ENCODE measurements at places on chromosomes 2 and 18.

- no peak for DNase-seq
Measured at GRCh38 chr2:235533616-235534385, 40.0 kb downstream of the AGAP1 start.

GRCh38 chr2:232216028-232216427 is 162.5 kb upstream of the ALPP start:
- no peak for DNase-seq

DNA sequence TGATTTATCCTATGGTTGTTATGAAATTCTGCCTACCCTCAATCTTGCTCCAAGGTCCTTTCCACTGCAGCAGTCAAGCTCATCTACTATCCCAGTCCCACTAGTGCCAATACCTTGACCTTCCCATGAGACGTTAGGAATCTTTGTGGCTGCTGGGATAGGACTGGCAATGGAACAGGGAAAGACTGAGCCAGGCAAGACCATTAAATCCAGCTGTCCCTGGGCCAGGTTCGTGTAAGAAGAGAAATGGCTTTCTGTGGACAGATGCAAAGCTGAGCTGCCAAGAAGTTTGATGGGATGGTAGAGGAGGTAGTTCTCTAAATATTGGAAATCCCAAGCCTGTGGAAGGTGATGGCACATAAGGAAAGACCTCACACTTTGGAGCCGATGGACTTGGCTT is 50.1 kb upstream of the TMEM17 start:
- DNase-seq = no peak

DNA sequence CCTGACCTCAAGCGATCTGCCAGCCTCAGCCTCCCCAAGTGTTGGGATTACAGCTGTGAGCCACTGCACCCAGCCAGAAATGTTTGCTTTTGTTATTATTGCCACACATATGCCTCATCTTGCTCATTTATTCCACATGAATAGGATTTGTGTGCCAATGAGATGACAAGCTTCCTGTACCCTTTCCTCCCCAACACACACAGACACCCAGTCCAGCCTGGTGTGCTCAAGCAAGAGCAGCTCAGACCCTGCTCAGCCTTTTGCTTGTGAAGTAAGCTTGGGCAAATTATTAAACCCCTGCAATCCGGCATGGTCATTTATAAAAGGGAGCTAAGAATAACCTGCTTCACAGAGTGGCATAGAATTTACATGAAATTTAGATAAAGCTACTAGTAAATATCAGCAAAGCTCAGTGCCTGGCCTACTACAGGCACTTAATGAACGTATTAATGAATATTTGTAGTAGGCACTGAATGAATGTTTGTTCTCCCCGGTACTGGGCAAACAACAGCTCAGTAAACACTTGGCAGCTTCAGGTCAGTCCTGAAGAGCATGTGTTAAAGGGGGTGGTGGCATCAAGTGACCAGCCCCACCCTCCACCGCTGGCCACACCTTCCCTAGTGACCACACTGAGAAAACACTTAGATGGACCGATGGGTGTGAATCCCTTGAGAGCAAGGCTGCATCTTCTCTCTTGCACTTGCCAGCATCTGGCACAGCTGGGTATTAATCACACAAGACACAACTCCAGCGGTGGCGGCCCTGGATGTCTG is 280.2 kb downstream of the SRBD1 start:
- DNase-seq = no peak

DNA sequence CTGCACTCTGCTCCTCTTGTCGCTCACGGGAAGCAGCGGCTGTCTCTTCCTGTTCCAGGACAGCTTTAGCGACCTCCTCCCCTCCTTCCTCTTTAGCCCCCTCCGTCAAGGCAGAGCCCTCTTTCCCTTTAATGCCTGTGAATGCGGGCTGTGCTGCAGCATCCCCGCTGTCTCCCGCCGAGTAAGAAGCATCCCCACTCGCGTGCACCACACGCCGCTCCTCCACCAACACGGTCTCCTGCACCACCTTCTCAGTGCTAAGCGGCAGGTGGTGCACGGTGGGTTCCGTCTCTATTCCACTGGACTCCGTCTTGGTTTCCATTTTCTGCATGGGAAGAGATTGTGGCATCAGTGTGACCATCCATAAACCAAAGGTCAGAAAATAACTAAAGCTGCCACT is 101.6 kb upstream of the ZBTB14 start:
- DNase-seq = no peak

GRCh38 chr2:192412394-192412793 is 217.7 kb upstream of the TMEFF2 start:
- no peak for DNase-seq

DNA sequence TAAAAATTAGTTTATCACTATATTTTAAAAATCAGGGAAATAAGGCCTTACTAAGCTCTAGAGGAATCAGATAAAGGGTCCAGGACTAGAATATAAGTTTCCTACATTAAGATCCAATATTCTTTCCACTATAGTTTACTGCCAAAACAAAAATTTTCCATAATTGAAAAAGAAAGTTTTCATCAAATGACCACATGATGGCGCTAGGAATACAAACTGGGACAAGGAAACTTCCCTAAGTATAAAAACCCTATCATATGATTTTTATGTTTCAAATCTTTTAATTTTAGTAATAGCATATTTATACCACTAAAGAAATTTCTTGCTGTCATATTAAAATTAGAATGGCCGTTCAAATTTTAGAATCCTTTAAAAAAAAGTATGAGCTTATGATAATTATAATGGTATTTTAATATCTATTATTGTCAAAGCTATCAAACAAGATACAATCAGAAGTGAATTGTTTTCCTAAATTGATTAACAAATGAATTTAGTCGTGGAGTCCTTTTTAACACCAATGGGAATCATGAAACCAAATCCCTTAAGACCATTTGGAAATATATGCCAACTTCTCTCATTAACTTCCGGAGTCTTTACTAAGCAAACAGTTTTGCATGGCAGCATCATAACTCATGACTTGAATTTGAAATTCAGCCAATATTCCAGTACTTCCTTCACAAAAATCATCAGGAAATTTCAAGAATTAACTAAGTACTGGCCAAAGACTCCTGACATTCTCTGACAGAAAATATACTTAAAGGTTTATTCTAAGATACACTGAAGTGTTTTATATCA is 70.3 kb downstream of the SCN1A start:
- DNase-seq = no peak

DNA sequence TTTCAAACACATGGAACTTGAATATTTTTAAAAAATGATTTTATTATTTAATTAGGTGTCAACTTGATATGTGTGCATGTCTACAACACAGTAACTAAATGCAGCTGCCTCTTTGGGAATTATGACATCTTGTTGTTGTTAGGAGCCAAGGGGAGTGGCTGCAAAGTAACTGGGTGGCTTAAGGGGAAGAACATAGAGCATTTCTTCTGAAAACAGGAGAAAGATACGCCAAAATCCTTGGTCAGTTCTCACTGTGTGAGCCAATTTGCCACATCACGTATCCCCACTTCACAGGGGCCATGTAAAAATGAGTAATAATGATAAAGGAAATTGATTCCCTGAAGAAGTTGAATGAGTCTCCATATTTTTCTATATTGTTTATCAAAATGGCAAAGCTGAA is 309.8 kb upstream of the COL3A1 start:
- DNase-seq = no peak

DNA sequence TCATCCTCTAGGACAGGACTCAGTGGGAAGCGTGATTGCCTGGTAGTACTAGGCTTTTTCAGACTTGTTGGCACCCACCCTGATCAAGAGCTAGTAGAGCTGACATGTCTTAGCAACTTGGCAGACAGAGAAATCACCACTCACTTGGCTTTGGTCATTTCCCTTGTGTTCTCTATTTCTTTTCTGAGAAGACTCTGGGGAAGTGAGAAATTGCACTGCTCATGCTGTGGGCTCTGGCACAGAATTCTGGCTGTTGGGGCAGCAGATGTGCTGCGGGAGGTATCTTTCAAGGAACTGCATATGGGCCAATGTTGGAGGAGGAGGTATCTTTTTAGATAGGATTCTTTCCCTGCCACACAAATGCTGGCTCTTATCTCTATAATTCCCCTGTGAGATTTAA is 529.1 kb upstream of the MEX3C start:
- DNase-seq = no peak

GRCh38 chr2:200705305-200706041 is 106.2 kb upstream of the BZW1 start:
- DNase-seq = no peak

DNA sequence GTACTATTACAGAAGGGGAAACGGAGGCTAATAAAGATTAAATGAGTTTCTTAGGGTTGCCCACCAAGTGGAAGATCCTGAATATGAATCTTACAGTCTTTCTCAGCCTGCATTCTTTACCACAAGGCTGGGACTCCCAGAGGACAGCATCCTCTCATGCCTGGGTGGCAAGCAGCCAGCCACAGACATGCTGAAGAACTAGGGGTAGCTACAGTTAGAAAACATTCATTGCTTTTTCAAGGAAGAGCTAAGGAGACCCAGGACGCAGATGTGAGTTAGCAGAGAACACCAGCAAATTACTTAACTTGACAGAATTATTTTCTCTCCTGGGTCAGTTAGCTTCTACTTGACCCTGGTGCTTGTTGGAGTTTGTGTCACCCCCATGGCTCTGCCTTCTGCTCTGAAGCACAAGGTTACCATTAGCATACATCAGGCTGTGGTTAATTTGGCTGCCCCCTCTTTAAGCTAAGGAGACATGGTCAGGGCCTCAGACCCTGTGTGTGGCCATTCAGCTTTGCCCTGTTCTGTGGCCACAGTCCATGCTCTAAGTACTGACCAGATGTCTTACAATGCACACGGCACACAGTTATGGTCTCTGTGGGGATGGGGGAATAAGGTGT is 132.3 kb upstream of the TNP1 start:
- DNase-seq = no peak

DNA sequence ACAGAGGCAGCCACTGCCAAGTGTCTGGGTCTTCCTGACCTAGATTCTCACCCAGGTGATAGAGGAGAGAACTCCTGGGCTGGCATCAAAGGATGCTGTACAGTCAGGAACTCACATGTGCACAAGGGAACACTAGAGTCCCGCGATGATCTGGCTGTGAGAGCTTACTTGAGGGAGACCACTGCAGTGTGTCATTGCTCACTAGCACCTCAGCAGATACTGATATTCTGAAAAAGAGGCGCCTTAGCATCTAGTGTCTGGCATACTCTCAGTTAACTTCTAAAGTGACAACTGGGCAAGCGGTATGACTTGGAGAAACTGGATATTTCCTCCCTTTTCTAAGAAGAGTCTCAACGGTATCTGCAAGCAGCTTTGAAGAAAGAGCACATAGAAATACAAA is 189.9 kb downstream of the CMPK2 start:
- no peak for DNase-seq

GRCh38 chr2:121804340-121804739 is 48.9 kb downstream of the TSN start:
- no peak for DNase-seq

GRCh38 chr2:11009891-11010290 is 98.2 kb downstream of the KCNF1 start:
- no peak for DNase-seq

DNA sequence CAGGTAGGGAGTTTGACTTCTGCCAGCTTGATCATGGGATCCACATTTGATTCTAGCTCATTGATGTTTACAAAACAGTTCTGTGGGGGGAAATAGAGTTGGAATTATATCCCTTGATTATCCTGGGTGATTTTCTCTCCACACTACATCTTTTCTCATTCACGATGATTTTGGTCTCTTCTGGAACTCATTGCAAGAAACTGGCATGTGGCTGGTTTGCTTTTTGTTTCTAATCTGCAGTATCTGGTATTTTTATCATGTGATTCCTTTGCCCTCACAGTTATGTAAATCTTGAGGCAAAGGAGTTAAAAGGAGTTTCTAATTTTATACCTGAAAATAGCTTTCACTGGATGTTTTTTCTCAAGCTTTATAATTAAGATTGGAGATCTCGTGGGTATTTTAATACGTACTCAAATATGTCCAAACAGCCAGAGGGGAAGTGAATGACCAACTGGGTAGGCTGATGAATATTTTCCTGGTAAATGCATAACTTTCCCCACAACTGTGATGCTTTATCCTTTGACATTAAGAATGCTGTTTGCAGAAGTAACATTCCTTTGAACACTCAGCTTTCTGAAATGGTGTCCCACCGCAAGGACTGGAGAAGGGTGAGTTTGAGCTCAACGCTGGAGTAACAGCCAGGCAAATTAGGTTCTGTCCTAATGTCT is 502.9 kb upstream of the ZEB2 start:
- DNase-seq = no peak

DNA sequence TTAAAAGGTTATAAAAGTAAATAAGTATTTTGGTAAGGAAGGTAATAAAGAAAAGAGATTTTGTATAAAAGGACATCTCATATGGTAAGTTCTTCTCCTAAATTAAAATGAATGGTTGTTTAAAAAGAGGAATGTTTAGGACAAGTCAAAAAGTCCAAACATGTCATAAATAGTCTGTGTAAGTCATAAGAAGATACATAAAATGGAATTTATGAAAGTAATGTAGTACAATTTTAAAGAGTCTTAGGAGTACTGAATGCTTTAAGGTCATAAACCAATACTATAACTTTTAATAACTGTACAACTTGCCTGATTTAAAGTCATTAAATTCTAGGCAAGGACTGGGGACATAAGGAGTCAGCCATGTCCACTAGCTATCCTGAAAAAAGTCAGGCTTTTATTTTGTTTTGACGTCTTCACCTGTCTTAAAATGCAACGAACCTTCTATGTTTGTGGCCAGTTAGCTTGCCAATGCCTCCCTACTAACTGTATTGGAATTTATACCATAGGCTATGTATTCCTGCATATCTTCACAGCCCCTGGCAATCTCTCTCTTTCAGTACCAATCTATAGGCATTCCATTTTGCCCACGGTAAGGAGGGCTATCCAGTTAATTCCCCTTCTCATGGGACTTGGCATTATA is 312.3 kb upstream of the LRRTM4 start:
- DNase-seq = no peak

GRCh38 chr2:83015900-83016299 is 1443.2 kb downstream of the SUCLG1 start:
- no peak for DNase-seq

DNA sequence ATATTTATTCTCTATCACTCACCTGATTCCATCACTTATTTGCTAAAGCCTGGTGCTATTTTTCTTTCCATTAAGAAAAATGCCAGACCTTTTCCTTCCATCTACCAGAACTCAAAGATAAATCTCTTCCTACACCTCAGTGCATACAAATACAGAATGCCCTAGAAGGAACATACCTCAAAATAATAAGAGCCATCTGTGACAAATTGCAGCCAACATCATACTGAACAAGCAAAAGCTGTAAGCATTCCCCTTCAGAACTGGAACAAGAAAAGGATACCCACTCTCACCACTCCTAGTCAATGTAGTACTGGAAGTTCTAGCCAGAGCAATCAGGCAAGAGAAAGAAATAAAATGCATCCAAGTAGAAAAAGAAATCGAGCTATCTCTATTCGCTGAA is 315.9 kb upstream of the UBE2E3 start:
- DNase-seq = no peak

DNA sequence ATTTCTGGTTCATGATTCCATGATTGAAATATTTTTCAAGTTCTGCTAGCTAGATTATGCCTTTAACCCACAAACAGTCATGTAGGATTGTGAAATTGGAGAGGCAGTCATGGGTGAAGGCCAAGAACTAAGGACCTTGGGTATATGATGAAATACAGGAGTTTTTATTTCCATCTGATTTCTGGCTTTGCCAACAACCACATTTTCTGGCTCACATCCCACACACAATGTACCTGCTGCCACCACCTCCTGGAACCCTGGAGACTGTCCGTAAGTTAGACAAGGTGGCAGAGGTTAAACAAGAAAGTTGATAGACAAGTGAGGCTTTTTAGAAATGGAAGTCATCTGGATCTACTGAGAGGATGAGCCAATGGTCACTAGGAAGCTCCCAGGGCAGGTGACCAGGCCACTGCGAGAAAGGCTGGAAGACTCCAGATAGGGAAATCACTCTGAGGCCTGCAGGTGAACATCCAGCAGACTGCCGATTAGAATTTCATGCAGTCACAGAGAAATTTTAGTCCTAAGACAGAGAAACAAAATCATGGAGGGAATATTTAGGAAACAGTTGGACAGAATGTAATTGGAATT is 402.0 kb downstream of the ALK start:
- no peak for DNase-seq
